ENCODE measurements at places on chromosomes 5 and 9.

DNA sequence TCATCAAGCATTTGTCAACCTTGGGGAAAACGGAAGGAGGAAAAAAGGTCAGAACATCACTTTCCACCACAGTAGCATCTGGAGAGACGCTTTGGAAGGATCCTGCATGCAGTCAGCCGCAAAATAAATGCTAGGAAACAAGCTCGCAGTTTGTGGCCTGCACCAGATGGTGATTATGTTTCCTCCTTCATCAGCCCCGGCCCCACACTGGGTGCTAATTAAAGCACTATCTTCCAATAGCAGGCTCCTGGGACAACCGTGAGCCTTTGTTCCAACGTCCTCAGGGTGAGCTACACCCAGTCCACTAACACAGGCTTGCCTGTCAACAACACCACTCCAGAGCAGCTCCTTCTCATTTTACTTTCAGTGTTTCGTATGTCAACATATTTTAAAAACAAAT, 64.0 kb downstream of the RNF130 start:
- no peak for DNase-seq

DNA sequence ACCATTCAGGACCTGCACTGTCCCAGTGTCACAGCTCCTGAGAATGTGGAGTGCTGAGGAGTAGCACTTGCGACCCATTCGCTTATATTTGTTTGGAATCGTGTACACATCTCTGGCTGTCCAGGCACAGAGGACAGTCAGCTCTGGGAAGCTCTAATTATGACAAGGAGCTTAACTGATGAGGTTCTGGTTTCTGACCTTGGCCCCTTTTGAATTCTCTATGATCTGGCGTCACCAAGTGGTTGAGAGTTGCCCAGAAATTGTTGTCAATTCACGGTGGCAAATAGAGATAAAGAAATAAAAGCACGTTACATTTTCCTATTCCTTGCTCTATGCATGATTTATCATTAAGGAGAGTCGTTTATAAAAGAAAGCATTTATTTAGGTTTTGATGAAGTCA, 34.9 kb upstream of the LECT2 start:
- DNase-seq: no peak

DNA sequence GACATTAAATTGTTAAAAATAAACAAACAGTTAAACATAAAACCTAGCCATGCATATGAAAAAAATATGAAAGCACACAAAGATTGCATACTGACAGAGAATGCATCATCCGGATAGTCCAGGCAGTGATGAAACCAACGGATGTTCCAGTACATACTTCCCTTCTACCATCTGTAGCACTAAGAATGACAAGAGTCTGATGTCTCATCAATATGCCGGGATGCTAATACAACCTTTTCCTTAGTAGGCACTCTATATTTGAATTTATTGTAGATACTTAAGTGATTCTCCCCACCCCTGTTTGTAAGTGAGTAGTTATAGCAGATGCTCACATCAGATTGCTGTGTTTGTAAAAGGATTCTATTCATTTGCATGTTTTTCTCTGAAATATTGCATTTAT, 571.2 kb upstream of the WWC1 start:
- no peak for DNase-seq

- DNase-seq: no peak
Observed at GRCh38 chr5:38554861-38555260, 1.6 kb downstream of the LIFR start.

DNA sequence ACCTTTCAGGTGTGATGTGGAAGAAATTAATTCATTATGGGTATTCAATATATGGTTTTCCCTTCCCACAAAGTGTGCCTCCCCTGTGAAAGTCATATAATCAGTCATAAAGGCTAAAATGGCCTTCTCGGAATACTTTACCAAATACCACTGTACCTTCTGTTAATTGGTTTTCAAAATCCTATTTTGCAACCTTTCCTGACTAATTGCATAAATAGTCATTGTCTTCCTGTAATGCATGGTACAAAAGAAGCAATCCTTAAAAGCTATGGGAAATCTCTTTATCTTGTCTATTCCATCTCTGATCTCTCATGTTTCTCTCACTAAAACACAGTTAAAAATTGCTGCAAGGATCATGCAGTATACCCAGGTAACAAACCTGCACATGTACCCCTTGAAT, 44.3 kb upstream of the UGCG start:
- DNase-seq: no peak

- DNase-seq: no peak
Observed at GRCh38 chr5:10581424-10581748, 17.5 kb downstream of the ANKRD33B start.

DNA sequence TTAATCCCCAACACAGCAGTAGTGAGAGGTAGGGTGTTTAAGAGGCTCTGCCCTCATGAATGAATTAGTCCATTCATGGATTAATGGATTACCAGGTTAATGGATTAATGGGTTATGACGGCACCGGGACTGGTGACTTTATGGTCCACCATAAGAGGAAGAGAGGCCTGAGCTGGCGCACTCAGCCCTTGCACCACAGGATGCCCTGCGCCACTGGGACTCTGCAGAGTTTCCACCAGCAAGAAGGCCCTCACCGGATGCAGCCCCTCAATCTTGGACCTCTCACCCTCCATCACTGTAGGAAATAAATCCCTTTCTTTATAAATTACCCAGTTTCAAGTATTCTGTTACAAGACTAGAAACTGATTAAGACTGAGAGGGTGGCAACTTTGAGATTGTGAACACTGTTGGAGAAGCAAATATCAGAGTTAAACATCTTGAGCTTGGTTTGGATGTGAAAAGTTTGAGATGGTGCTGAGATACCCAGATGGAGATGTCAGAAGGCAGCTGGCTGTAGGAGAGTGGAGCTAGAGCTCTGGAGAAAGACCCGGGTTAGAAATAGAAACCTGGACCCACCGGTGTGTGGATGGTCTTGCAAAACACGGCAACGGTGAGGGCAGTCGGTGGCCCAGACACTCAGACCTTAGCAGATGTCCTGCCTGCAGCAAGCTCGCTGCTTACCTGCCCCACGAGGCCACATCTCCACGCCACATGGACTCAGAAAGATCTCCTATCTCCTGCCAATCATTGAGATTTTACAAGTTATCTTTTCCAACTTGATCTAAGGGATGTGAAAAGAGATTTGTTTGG, 98.8 kb downstream of the HSD17B3 start:
- DNase-seq: no peak

GRCh38 chr5:119583684-119584083, 45.7 kb upstream of the FAM170A start:
- DNase-seq: no peak

- DNase-seq: no peak
Observed at GRCh38 chr9:82170866-82171265, 182.3 kb downstream of the SPATA31D1 start.

- no peak for DNase-seq
Observed at GRCh38 chr5:141338538-141339306, at the start of gene PCDHGA2. Gene PCDHGA2, plus strand, starts transcription at chr5:141338760.

GRCh38 chr5:172845154-172845553, 11.1 kb downstream of the ERGIC1 start:
- DNase-seq: no peak

- no peak for DNase-seq
Observed at GRCh38 chr9:106753155-106753671, 109.8 kb upstream of the ZNF462 start.

- no peak for DNase-seq
Observed at GRCh38 chr9:7387840-7388239, 411.7 kb downstream of the DMAC1 start.

DNA sequence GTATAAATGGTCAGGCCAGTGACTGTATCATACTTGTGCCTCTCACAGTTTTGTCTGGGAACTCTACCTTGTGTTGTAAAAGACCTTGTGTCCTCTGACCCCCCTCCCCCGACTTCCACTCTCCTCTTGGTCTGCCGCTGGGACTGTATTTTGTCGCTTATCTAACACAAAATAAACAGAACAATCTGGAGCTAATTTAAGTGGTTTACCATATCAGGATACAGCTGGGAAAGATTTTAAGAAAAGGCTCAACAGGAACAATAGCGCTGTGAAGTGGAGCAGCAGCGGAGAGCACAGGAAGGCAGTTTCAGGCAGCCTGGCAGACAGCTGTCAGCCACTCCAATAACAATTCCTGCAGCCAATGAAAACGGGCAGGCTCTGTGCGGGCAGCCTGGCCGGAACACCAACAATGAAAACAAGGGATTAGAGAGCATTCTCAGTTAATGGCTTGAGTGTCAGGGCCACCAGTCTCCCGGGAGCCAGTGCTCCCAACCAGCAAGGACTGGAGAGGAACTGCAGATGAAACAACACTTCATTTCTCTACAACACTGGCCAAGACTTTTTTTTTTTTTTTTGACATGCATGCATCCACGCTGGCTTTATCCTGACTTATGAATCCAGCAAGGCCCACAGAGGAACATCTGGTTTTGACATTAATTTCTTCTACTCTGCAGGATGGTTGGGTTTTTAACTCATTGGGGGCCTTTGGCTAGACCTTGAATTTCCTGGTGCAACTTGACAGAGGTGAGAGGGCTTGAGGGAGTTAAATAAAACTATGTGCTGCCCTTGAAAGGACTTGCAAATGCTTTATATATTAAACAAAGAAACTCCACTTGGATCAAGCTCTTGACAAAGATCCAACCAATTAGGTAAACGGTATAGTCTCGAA, 76.7 kb downstream of the ARSB start:
- DNase-seq: no peak

- DNase-seq: no peak
Observed at GRCh38 chr5:132943362-132944022, 19.9 kb downstream of the AFF4 start.

DNA sequence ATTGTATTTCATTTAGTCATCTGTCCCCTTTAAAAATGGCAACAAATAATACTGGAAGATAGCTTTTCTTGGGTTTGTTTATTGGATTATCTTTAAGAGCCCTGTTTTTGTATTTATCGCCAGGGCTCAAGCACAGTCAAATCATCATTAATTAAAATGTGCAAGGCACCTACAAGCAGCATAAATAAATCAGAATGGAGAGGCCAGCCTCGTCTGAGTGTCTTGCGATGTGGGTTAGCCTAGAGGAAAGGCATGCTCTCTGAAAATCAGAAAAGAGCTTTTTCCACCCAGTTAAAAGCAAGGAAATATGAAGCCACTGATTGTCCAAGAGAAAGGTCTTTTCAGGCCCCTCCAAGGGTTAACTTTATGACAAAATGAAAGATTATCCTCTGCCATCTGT, 31.8 kb downstream of the ZFAND5 start:
- DNase-seq: no peak

- DNase-seq: no peak
Observed at GRCh38 chr5:175728885-175729828, 71.3 kb downstream of the HRH2 start.

DNA sequence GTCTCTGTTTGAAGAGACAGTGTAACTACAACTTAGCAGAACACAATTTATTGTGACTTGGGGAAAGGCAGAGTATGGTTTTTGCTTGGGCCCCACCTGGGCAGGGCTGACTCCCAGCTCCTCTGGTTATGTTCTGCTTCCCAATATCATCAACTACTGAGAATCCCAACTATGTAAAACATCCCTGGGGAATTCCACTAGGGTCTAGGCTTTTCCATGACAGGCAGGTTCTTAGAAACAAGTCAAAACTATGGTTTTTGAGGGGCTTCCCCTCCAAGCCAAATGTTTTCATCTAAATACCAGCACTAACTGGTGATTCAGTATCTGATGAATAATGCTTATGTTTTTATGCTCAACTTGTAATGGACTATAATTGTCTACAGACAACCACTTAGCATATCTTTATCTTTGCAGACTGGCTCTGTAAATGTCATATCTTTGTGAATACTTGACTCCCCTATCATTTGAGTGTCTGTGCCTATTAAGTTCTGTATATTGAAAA, 409.5 kb downstream of the PDE4D start:
- DNase-seq: no peak

DNA sequence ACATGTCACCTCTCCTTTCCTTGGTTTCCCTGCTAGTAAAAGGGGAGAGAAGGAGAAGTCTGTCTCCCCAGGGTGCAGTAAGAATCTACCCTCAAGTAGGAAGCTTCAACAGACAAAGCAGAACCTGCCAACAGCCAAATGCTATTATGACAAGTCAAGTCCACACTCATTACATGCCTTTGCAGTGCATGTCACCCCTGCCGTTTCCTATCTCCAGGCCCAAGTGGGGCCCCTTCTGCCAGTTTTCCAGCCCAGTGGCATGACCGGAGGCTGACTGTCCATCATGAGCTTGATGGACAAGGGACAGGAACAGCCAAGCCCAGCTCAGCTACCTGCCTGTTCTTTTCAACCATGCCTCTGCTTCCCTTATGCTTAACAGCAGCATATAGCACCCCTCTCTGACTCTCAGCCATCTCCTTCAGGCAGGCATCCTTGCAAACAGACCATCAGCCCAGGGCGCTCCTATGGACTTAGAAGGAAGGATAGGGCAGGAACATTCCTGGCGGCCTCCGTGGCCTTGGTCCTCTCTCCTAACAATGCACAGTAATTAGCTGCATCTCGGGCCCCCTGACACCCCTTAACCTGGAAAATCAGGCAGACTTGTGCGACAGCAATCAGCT, 107.2 kb upstream of the RAD23B start:
- DNase-seq: no peak

DNA sequence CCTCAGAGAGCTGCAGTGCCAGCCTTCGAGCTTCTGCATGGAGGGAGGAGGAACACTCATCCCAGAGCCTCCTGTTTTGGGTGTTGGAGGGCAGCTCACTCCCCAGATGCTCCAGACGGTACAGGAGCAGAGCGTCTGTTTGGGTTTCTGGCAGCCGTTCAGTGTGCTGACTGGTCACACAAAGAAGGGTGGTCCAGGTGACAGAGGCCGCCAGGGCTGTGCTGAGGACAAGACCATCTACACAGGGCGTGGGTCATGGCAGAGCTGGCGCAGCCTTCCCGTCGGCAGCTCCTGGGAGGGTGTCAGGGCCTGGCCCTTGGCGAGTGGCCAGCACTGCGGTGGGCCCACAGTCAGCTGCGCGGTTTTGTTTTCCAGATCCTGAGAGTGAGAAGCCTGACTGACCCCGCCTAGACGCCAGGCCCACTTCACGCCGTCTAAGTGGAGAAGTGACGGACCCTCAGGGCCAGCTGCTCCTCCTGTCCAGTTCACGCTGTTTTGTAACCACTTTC, 131.4 kb upstream of the FAM120A start:
- no peak for DNase-seq

DNA sequence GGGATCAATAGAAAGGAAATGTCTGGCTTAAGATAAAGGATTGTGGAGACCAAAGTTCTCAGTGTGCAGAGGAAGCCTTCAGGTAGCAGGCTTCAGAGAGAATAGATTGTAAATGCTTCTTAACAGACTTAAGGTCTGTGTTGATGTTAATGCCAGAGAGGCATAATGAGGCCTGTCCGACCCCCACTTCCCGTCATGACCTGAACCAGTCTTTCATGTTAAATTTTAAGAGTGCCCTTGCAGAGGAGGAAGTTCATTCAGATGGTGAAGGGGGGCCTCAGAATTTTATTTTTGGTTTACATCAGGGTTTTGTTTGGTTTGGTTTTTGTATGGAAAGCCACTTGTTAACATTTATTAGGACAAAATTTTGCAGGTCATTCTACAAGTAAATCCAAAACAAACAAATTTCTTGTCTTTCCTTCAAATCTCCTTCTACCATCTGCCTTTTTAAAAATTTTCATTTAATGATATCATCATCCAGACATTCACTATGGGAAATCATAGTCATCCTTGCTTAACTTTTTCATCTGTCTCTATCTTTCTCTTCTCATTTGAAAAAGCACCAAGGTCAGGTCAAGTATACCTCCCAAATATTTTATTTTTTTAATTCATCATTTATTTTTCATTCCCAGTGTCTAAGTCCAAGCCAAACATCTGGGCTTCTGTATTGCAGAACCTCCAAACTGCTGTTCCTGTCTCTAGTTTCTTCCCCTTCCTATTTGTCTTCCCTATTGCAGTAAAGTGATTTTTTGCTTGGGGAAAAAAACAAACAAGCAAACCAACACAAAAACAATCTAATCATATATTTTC, 6.9 kb upstream of the ABCA1 start:
- DNase-seq: no peak

- no peak for DNase-seq
Observed at GRCh38 chr5:94976853-94977252, 308.0 kb downstream of the MCTP1 start.
